ENCODE measurements at places on chromosomes 3 and 15. TPM values are rescaled to one million over a fixed set of nuclear protein-coding genes. Genes with fewer than 3 reads are reported as not detected.

The GUCA1C gene
- total RNA-seq, result not detected

DNA sequence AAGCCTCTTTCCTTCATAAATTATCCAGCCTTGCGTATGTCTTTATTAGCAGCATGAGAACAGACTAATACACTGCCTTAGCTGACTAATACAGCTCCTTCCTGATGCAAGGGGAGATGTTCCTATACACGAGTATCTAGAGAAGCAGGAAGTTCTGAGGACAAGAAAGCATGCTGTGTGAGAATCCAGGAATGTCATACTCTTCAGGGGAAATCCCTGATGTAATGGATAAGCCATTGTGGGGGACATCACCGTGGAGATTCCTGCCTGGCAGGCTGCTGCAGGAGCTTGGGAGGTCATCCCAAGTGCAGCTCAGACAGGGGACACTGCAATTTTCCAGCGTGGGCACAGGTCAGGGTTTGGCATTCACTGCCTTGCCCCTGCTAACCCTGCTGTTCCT is 476.9 kb downstream of the NR2F2 start:
- no peak for DNase-seq

- no peak for DNase-seq
Measured at GRCh38 chr15:99341786-99342185, 90.5 kb downstream of the LRRC28 start.

GRCh38 chr3:71300951-71301393 is 282.6 kb downstream of the FOXP1 start:
- no peak for DNase-seq

DNA sequence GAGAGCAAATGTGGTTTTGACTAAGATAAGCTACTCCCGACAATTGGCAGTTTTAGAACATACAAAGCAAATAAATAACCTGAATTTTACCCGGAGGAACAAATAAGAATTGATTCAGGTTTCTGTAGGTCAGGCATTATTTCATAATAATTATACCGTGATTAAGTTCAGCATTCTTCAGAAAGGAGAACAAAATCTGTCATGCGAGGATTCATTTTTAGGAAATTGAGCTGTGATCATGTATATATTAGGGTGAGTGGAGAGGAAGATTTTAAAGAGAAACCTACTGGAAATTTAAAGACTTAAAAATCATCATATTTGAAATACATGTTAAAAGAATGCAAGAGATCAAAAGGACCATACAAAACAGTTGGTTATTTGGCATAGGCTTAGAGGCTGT is 20.5 kb downstream of the ZNF609 start:
- DNase-seq, result no peak
